ENCODE measurements at places on chromosomes 4 and X. TPM values are rescaled to one million over a fixed set of nuclear protein-coding genes. Genes with fewer than 3 reads are reported as not detected.

GRCh38 chrX:8834392-8834791, 33.2 kb upstream of the FAM9A start:
- no peak for ATAC-seq

DNA sequence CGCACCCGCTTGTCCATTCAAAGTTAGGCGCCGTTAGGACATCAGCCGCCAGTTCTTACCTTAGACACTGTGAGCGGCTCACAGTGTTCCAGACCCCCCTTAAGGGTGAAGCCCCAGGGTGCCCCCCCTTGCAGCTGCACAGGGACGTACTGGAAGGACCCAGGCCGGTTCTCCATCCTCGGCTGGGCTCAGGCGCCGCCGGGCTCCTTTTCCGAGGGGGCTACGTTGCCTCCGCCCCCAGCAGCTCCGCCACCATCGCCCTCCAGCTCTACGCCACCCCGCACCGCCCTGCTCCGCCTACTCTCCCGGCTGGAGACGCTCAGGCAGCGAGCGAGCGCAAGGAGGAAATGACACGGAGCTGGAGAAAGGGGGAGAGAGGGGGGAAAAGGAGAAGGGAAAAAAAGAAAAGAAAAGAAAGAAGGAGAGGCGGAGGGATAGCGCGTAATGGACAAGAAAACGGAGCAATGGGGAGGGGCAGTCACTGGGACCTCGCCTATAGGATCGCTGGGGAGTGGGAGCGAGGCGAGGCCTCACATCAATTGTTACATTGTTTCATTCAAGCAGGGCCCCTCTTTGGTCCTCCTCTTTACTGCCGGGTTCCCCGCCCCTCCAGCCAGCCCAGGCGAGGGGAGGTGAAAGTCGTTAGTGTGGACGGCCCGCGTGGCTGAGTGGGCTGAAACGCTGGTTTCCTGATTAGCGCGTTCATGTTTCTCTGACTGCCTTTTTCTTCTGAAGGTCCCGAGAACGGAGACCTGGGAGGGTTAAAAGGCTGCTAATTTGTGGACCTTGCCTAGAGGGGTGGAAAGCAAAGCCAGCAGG, at the start of gene SHROOM4:
Gene SHROOM4 (minus strand): TSS at position 352 of the 819 bp plus-strand sequence. CDS start 176 bp downstream, at position 176.
- ATAC-seq, result peak; percentile 88

GRCh38 chrX:101407167-101407747, 468 bp downstream of the GLA start:
- ATAC-seq, result peak; percentile 2

The SATL1 gene
- 0.42 TPM for total RNA-seq

The ZNF275 gene
- total RNA-seq, result 5.6 TPM
